Endothelial cell (in vitro differentiated cells): ENCODE measurements at places on chromosomes 6 and 20.
A peak's percentile ranks its signal among the peaks of the same experiment; 100 is the strongest.

DNA sequence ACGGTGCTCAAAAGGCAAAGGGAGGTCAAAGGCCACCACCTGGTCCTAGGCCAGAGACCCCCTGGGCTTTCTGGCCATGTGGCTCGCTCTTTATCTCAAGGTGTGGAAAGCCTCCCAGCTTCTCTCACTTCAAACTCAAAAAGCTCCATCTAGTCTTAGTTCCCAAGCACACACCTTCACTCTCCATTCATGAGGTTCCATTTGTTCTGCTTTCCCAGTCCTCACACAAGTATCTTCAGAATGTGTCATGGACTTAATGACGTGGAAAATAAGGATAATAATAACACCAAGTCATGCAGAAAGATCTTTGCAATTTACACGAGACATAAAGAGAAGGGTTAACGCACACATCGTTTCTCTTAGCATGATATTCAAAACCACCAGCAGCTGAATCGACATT is 219.3 kb downstream of the GMDS start:
- DNase-seq: no peak

DNA sequence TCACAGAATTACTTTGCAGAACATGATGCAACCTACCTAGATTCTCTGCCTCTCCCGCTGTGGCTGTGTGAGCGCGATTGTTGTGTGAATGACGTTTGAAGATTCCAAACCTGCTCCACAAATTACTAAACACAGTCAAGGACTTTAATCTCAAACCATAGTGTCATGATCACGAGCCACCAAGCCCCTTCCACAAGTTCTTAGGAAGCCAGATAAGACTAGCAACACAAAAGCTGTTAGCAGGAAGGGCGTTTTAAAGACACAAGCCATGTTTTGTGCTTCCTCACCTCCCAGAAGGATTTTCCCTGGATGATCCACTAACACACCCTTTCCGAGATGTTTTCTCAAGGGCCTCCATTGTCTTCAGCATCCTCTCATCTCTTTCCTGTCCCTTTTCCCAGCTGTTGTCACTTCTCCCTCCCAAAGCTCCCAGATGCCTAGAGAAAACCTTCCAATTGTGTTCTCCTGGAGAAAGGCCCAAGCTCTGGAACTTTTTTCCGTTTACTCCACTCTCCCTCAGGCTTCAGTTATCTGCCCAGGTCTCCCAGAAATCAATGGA is 12.8 kb downstream of the OPN5 start:
- no peak for DNase-seq

DNA sequence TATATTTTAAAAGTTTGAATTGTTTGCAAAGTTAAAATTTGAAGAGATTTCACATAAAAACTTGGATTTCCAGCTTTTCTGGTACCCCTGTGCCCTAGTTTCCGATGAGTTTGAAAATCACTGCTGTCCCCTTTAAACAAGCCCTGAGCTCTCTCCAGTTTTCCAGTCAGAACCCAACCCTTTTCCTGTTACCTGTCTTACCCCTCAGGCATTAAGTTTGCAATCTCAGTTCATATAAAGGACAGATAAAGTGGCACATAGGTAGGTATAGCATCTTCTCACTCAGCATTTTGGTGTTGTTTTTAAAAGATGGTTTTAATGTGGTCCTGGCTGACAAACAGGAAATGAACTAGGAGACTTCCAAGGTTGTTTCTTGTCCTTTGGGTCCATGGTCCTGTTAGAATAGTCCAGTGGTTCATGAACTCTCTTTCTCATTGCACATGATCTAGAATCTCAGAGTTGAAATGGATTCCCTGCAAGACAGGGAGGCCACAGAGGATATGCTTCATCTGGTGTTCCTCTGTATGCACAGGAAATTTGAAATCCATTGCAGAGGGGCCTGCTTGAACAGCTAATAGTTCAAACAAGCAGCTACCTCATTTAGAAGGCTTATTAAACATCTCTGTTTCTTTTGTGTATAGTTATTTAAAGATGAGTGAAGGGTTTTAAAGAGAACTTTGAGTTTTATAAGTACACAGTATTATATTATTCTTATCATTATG is 82.7 kb downstream of the JAG1 start:
- no peak for DNase-seq

- no peak for DNase-seq
Observed at GRCh38 chr20:23193801-23194384, 107.8 kb upstream of the CD93 start.

GRCh38 chr20:57395111-57395966 is 4.1 kb downstream of the RBM38 start:
- peak; percentile 32 for DNase-seq

DNA sequence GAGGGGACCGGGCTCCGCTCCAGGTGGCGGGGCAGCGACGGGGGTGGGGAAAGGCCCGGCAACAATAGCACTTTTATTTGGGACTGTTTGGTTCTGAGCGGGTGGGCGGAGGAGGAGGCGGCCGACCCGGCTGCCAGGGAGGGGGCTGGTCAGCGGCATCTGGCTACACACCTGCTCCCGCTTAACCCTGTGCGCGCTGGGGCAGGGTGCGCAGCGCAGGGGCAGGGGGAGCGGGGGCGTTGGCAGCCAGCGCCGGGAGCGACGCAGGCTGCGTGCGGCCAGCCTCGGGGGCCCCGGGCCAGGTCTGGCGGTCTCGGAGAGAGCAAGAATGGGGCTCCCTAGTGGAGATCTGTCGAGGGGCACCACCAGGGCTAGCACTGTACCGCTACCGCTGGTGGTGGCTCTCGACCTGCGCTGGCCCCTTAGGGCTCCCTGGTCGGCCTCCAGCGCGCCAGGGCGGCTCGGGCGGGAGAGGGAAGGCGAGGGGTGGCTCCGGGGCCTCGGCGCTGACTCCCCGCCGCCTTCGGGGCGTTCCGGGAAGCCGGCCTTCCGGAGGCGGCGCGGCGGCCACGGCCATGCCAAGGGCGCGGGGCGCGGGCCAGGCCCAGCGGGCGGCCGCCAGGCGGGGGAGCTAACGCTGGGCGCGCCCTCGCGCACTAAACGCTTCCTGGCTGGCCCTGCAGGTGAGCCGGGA is 92.4 kb downstream of the NCR2 start:
- DNase-seq: peak; percentile 23
